ENCODE measurements at places on chromosomes 7 and 10.

GRCh38 chr7:101258243-101258731 is 13.4 kb upstream of the FIS1 start:
- no peak for DNase-seq

- DNase-seq = no peak
Measured at GRCh38 chr10:35517431-35518181, 87.5 kb upstream of the GJD4 start.

GRCh38 chr7:44757311-44757710 is 8.7 kb downstream of the ZMIZ2 start:
- DNase-seq = no peak

GRCh38 chr7:77313876-77314480 is 102.2 kb downstream of the GSAP start:
- no peak for DNase-seq

- DNase-seq = no peak
Measured at GRCh38 chr10:125535559-125535958, 147.4 kb downstream of the TEX36 start.

- DNase-seq = no peak
Measured at GRCh38 chr7:24921362-24921679, 58.7 kb downstream of the OSBPL3 start.

DNA sequence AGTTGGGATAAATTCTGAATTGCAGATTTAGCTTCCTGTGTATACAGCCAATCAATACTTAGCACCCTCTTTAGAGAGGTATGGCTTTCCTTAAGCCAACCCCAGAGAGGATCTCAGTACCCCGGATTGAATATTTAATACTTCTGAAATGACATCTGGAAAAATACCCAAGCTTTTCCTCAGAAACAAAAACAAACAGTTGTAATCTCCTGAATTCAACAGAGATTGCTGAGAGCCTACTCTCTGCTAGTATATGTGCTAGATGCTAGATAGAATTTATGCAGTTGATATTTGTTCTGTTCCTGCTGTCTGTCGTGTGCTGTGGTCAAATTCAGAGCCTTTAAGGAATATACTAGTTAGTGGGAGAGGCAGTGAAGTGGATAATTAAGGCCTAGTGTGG is 21.1 kb downstream of the STARD3NL start:
- no peak for DNase-seq

Data from activated T-helper 9 cell treated with anti-CD3 and anti-CD28 coated beads, Interleukin-2, amount 50 U/mL, for 16 hours (primary cell).